ENCODE measurements at places on chromosomes 5 and 9.

DNA sequence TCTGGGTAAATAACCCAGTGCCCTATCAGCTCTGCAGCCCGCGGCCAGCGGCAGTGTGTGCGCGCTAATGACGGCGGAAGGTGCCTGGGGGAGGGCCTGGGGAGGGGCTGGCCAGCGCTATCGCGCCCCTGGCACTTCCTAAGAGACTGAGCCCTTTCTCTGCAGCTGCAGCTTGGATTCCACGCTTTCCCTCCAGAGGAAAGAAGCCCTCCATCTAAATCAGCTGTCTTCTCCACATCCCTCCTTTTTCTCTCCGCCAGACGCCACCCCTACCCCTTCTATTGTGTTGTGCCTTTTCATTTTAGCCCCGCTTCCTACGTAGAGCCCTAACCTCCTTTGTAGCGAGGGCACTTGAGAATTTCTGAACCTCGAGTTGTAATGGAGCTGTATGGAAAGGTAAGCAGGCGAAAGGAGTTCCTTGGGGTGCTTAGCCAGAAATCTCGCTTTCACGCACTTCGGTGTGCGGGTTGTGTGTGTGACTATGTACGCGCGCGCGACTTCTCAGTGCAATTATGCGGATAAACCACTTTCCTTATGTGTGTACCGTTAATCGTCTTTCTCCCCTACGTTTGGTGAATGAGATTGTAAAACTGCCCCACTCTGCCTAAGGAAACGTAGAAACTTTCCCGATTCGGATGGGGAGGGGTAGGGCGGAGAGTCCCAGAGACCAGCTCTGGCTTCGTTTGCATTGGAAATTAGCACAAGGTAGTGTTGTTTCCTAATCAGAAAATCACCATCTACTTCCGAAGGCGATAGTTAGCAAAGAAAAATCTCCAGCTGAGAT, 664 bp upstream of the RAB3C start:
- no peak for DNase-seq

DNA sequence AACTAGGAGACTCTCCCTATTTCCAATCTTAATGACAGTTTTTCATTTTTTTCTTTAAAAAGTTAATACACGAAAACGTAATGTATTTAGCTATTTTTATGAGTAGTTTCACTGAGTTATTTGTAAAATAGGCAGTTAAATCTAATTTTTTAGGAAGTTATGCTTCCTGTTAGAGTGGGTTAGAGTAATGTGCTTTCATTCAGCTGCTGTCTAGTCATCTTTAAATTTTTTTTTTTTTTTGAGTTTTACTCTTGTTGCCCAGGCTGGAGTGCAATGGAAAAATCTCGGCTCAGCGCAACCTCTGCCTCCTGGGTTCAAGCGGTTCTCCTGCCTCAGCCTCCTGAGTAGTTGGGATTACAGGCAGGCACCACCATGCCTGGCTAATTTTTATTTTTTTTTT, 34.0 kb downstream of the CDC42SE2 start:
- no peak for DNase-seq

DNA sequence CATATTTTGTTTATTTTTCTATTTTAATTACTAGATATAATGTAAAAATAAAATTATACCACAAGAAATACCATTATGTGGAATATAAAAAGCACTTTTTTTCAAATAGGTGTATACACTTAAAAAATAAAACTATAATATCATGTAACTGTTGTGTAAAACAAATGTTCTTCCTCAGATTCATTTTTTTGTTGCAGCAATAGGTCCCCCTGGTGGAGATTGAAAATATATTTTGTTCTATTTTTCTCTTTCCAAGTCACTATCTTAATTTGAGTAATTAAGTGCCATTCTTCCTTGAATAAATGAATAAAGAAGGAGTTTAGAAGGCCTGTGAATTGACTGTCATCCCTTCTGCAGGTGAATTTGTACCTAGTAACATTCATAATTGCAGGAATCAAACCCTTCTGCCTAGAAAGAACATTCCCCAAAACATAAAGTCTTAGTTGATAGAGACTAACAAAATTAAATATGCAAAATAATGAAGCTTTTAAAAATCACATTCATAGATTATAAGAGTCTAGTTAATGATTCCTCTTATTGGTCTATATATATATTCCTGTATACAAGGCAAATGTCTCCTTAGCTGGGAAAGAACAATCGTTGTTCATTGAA, 23.4 kb downstream of the CETN3 start:
- DNase-seq = no peak

- DNase-seq = no peak
These were observed 50.4 kb downstream of the POC5 start for GRCh38 chr5:75666801-75667200.

- peak; percentile 20 for DNase-seq
These were observed 36.8 kb upstream of the SSBP2 start for GRCh38 chr5:81787474-81788242.
